Activated naive CD8-positive, alpha-beta T cell treated with anti-CD3 and anti-CD28 coated beads for 36 hours (primary cell): ENCODE measurements at places on chromosomes 1 and 21. TPM values are rescaled to one million over a fixed set of nuclear protein-coding genes. Genes with fewer than 3 reads are reported as not detected.

GRCh38 chr1:25430967-25431881 lies 527 bp downstream of the MACO1 start:
- DNase-seq, result peak; percentile 81

DNA sequence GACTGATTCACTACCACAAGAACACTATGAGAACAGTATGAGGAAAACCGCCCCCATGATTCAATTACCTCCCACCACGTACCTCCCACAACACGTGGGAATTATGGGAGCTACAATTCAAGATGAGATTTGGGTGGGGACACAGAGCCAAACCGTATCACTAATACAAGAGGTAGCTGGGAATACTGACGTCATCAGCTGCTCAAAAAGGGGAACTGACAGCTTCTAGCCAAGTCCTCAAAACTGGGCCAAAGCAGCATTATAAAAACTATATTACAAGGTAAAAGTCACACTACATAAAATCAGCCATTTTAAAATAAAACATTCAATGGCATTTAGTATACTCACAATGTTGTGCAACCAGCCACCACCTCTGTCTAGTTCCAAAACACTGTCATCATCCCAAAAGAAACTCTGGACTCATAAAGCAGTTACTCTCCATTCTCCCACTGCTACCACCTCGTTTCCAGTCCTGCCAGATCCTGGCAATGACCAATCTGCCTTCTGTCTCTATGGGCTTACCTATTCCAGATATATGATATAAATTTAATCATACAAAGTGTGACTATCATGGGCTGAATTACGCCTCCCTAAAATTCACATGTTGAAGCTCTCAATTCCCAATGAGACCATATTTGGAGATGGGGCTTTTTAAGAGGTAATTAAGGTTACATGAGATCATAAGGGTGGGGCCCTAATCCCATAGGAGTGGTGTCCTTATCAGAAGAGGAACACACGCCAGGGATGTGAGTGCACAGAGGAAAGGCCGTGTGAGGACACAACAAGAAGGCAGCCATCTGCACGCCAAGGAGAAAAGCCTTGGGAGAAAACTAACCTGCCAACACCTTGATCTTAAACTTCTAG lies 192.1 kb downstream of the SETD4 start:
- no peak for DNase-seq

- DNase-seq, result peak; percentile 36
These were observed 7.1 kb upstream of the SSBP3 start for GRCh38 chr1:54413295-54413694.

LIN9 gene
- 10.5 TPM for total RNA-seq

CR1L gene
- not detected for total RNA-seq

- DNase-seq, result no peak
These were observed 486.6 kb downstream of the USP25 start for GRCh38 chr21:16216288-16216962.

CD164L2 gene
- not detected for total RNA-seq

LRRC3 gene
- total RNA-seq, result 1.8 TPM

CTSS gene
- total RNA-seq, result 38.5 TPM

DNA sequence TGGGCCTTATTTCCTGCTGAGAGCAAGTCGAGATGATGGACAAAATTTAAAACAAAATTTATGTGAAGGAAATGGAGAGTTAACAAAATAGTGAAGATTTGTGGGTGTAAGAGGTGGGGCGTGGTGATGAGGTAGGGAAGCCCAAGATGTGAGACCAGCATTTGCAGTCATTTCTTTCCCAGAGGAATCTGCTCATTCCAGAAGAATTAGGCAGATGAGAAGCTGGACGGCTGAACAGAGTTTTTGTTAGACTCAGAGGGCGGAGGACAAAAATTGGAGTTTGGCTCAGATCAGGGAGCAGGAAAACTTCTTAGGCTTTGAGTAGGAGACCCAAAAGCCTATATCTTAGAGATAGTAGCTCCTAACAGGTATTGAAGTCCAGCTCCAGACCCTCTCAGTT lies 65.3 kb downstream of the CAMTA1 start:
- no peak for DNase-seq

IGSF9 gene
- not detected for total RNA-seq

DNA sequence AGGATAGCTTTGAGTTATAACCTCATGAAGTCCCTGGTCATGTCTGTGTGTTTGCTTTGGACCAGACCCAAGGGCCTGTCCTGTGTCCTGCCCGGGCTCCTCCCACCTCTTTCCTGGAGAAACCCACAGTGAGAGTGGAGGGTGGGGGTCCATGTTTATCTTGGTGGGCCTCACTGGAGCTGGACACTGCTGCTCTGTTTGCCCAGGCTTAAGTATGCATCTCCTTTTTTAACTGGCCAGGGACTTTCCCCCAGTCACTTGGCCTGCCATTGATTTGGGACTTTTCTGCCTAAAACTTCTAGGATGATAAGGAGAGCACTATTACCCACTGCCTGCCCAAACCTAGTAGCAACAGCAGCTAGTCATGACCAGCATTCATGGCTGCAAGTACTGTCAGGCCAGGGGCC lies 49.8 kb downstream of the DDR2 start:
- no peak for DNase-seq

LCE2A gene
- not detected for total RNA-seq

- no peak for DNase-seq
These were observed 293.3 kb upstream of the RUNX1 start for GRCh38 chr21:35342440-35342839.

OSCP1 gene
- total RNA-seq, result 2.4 TPM

GRCh38 chr1:47875036-47875435 lies 122.1 kb downstream of the TRABD2B start:
- DNase-seq, result no peak

- no peak for DNase-seq
These were observed 23.1 kb upstream of the MYSM1 start for GRCh38 chr1:58722967-58723366.

RUNX3 gene
- 144 TPM for total RNA-seq

- DNase-seq, result no peak
These were observed 35.9 kb downstream of the USP24 start for GRCh38 chr1:55179177-55179835.

DNA sequence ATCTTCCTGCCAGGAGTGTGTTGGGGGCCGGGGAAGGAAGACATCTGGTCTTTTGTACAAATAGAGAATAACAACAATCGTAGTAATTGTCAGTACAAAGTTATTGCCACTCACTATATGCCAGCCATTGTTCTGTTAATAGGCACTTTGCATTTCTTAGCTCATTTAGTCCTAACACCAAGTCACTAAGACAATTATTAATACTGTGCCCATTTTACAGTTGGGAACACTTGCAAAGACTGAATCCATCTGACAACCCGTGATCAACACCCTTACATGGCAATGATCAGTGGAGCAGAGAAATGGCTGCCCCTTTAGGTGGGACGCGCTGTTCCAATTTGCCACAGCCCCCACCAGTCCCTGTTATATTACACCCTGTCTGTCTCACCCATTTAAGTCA lies 33.3 kb downstream of the FBXO2 start:
- no peak for DNase-seq

FAM151A gene
- not detected for total RNA-seq

DNA sequence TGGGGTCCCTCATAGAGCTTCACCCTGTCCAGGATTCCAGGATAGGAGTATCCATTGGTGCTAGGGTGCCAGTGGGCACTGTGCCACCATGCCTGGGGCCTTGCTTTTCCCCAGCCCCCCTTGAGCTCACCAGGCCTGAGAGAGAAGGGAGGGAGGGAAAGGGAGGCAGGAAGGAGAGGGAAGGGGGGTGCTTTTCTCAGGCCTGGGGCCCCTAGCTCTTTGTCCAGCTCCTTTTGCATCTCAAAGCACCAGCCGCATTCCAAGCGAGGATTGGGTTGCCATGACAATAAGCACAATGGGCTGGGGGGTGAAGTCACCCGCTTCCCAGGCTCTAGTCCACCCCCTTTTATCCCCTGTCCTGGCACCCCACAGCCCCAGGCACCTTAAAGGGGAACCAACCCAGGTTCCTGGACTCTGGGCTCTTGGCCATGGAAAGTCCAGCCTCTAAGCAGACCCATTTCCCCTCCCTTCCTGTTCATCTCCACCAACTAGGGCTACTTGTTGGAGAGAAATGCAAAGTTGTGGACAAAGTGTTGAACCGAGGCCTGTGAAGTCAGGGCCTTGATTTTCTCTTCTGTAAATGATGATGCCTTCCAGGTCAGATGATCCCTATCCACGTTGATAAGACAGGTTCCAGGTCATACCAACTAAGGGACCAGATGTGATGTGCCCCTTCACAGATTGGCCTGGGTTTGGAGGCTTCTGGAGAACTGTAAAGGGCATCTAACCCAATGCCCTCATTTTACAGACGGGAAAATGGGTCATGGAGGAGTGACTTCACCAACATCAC lies 11.4 kb downstream of the THBS3 start:
- DNase-seq, result no peak

DNA sequence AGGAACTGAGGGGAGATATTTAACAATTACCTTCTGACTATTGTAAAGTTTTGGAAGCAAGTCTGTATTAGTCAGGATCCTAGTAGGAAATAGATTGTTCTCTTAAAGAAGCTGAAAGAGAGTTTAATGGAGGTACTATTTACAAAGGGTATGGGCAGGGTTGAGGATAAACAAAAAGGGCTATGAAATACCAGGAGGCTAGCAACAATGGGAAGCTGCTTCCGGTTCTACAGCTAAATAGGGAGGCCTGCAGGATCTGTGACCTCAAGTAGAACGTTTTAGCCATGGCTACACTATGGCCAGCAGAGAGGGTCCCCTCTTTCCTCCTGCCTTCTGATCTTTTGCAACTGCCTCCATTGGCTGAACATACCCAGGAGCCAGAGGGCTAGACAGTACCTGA lies 117.7 kb downstream of the PDE4B start:
- no peak for DNase-seq

CLEC20A gene
- not detected for total RNA-seq

- DNase-seq, result no peak
These were observed 37.9 kb upstream of the C1orf198 start for GRCh38 chr1:230906226-230906625.

GRCh38 chr21:32101277-32101676 lies 177.6 kb downstream of the MIS18A start:
- DNase-seq, result no peak

KIFAP3 gene
- total RNA-seq, result 13.8 TPM

DNA sequence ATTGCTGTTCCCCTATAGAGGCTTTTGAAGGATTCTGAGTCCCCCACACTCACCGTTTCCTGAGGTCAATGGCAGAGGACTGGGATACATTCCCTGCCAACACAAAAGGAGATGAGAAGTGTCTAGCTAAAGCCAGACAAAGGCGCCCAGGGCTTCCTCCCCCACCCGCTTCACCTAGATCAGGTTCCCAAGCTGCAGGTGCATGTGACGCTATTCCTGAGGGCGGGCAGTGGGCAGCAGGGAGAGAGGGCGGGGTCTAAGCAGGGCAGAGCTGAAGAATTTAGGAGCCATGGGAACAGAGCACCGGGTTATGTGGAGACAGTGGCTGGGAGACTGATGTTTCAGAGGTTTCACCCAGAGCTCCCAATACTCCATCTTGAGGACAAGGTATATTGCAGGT lies 6.0 kb upstream of the ARHGEF2 start:
- no peak for DNase-seq

GRCh38 chr1:53025034-53025768 lies 36.8 kb upstream of the PODN start:
- DNase-seq, result no peak

FCRL1 gene
- 1.0 TPM for total RNA-seq

DNA sequence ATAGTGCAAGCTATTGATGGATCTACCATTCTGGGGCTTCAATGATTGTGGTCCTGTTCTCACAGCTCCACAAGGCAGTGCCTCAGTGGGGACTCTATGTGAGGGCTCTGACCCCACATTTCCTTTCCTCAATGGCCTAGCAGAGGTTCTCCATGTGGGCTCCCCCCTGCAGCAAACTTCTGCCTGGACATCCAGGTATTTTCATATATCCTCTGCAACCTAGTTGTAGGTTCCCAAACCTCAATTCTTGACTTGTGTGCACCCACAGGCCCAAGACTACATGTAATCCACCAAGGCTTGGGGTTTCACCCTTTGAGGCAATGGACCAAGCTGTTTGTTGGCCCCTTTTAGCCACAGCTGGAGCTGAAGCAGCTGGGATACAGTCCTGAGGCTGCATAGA lies 35.9 kb upstream of the CFHR3 start:
- no peak for DNase-seq

USH2A gene
- not detected for total RNA-seq

SCNM1 gene
- total RNA-seq, result 80.9 TPM

GRCh38 chr1:184222652-184223052 lies 164.2 kb upstream of the C1orf21 start:
- DNase-seq, result peak; percentile 11

DNA sequence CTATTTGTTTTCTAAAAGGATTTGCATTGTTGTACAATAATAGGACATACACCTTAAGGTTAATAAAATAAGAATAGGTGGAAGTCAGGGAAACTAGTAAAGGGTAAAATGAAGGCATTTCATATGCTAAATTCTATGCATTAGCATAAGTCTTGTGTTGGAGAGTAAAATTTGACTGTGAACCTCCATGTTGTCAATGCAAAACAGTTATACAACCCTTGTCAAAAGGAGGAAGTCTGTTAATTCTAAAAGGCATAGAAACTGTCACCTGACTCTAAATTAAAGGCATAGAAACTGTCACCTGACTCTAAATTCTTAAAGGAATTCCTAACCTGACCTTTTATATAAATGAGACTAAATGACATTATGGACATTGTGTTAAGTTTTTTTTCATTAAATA lies 291.8 kb downstream of the OLFM3 start:
- DNase-seq, result no peak

KLF17 gene
- not detected for total RNA-seq

F5 gene
- total RNA-seq, result 39.7 TPM

GPR52 gene
- total RNA-seq, result 0.34 TPM

DNA sequence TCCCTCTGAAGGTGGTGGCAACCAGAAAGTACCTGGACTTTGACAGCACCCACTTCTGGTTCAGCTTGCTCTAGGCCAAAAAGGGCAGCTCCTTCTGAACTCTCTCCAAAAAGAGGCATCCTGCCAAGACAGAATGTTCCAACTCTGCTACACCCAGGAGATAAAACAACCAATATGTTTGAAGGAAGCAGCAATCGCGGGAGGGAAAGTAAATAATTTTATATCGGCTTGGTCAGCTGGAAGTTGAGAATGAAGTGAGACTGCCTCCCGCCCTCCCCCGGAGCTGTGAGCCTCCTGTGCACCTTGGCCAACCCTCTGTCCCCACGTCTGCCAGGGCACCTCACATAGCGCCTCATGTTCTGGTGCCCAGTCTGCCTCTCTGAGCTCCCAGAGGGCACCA lies 130.3 kb upstream of the ATP1A1 start:
- DNase-seq, result no peak

FASLG gene
- 11.8 TPM for total RNA-seq

LYPD8 gene
- not detected for total RNA-seq

ST6GALNAC5 gene
- not detected for total RNA-seq

- DNase-seq, result no peak
These were observed 27.4 kb upstream of the ASPM start for GRCh38 chr1:197173571-197174507.

CD52 gene
- 278 TPM for total RNA-seq
